ENCODE measurements at places on chromosomes 13 and 19. TPM values are rescaled to one million over a fixed set of nuclear protein-coding genes. Genes with fewer than 3 reads are reported as not detected.

The ZNF649 gene
- 12.2 TPM for total RNA-seq

The NDUFS7 gene
- 103 TPM for total RNA-seq

The APOC1 gene
- not detected for total RNA-seq

The CBY2 gene
- not detected for total RNA-seq

The KANK3 gene
- total RNA-seq, result 1.3 TPM

The SULT2A1 gene
- not detected for total RNA-seq

The APBA3 gene
- 45.8 TPM for total RNA-seq

The LRRC4B gene
- not detected for total RNA-seq

The EID2B gene
- 5.1 TPM for total RNA-seq

The ZNF345 gene
- 6.7 TPM for total RNA-seq

The TSSK6 gene
- 4.4 TPM for total RNA-seq

The TEX101 gene
- total RNA-seq, result not detected

The ZNF709 gene
- total RNA-seq, result 2.4 TPM

All from activated CD4-positive, alpha-beta T cell treated with anti-CD3 and anti-CD28 coated beads, Interleukin-2, amount 10 ng/mL, durations not matched to agents 7 days and 5 days (primary cell).